NCI-H748 treated with DMSO at 0.1 percent for 48 hours (cell line): ENCODE measurements at places on chromosomes 2 and 18.

DNA sequence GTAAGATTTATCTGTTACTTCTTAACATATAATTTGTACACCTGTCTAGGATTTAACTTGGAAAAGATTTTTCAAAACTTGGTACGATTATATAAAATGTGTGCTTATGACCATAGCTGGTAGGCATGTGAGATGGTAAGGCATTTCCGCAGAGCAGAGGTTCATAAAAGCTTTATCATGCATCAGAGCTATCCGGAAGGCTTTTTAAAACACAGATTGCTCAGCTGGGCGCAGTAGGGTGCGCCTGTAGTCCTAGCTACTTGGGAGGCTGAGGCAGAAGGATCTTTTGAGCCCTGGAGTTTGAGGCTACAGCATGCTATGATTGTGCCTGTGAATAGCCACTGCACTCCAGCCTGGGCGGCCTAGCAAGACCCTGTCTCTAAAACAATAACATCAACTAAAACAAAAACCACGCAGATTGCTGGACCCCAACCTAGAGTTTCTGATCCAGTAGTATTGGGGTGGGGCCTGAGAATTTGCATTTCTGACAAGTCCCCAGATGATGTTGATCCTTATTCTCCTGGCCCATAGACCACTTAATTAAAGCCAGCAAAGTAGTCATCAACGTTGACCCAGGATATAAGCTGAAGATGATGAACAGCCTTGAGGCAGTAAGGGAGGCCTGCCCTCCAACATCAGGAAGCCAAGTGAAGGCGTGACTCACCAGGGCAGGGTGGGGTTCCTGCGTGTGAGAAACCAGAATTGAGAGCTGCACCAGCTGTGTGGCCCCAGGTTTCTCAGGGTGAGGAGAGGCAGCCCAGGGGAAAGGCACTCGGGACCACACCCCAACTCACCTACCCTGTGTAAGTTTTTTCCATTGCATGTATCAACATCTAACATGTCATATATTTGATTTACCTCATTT is 21.6 kb upstream of the SLC20A1 start:
- no peak for DNase-seq

- DNase-seq = no peak
Measured at GRCh38 chr18:68604256-68604655, 110.7 kb downstream of the TMX3 start.

DNA sequence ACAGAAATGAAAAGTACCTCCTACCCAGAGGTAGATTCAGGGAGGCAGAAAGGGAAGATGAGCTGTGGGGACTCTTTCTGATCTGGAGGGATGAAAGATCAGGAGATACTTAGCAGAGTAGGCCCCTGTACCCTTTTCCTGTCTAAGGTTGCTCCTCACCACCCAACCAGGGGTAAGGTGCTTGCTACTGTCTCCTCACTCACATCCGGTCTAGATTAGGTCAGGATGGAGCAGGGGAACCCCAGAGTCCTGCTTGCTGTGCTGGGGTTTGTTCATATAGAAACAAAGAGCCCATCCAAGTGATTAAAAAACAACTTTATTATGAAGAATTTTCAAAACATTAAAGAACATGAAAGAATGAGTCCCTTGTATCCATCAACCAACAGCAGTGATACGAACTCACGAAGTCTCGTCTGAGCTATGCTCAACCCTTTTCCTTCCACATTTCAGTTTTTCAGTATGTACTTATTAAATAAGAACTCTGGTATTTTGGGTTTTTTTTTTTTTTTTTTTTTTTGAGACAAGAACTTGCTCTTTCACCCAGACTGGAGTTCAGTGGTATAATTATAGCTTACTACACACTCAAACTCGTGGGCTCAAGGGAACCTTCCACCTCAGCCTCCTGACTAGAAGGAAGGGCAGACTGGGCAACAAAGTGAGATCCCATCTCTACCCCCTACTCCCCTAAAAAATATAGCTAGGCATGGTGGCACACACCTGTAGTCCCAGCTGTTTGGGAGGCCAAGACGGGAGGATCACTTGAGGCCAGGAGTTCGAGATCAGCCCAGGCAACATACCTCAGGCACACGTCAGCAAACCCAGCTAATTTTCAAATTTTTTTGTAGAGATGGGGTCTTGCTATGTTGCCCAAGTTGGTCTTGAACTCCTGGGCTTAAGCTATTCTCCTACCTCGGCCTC is 28.5 kb upstream of the MCFD2 start:
- no peak for DNase-seq

DNA sequence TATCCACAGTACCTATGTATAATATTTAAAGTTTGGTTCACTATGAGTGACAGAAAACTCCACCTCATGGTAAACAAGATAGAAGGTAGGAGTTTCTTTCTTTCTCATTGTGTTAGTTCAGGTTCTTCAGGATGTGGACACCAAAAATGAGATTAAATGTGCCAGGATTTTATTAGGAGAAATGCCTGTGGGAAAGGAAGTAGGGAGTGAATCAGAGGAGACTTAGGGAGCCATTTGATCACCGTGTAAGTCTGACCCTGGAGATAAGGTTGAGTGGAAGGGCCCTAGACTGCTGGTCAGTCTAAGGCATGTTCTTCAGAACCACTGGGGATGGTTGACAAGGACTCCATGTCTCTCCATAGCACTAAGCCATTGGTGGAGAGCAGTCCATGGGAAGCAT is 8.1 kb downstream of the AOX1 start:
- no peak for DNase-seq

DNA sequence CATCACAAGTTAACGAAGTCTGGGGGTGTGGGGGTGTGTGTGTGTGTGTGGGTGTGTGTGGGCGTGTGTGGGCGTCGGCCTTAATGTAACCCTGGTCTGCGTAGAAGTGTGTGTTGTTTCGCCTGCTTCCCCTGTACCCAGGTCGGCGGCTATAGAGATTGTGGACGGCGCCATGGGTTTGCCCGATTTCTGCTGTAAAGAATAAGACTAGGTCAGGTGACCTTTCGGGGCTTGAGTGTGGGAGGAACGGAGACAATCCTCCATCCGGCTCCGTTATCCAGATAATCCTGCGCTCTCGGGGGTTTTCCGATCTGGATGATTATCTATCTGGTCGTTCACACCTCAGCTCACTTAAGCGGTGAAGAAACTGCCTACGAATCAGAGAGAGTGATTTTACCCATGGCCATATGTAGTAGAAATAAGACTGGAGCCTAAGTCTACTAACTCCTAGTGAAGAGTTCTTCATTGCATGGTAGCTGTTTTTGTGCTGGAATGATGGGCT is 543 bp downstream of the HADHB start:
- no peak for DNase-seq

DNA sequence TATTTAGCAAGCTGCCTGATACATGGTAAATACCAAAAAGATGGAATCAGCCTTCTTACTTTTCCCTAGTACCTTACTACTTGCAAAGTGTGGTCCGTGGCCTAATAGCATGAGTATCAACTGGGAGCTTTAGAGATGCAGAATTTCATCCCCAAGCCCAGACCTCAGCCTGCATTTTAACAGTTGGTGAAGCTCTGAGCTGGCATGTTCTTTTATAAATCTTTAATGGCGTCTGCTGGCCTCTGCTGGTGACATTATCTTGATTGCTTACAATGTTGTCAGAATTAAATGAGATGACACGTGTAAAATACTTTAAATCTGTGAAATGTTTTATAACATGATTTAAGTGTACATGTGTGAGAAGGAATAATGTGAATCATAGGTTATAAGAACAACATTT is 115.1 kb upstream of the NOSTRIN start:
- DNase-seq = no peak

- no peak for DNase-seq
Measured at GRCh38 chr2:9656270-9656766, 25.5 kb upstream of the YWHAQ start.

GRCh38 chr18:75269696-75270095 is 59.1 kb downstream of the TSHZ1 start:
- no peak for DNase-seq

GRCh38 chr2:16251511-16252225 is 311.3 kb downstream of the MYCN start:
- no peak for DNase-seq

GRCh38 chr2:218289639-218290315 is 2.5 kb downstream of the TMBIM1 start:
- DNase-seq = no peak

DNA sequence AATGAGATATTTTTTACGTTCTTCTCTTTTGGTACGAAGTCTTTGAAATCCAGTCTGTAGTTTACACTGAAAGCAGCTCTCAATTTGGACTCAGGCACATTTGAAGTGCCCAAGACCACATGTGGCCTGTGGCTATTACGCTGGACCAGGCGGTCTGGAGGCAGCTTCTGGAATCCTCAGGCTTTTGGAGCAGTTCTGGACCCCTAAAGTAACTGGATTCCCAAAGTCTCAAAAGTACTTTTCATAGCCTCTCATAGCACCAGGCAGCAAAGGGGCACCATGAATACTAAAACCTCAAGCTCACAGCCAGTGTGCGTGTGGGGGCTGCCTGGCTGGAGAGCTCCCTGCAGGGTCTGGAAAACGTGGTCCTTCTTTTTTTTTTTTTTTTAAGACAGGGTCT is 119.0 kb downstream of the SMAD7 start:
- DNase-seq = no peak

DNA sequence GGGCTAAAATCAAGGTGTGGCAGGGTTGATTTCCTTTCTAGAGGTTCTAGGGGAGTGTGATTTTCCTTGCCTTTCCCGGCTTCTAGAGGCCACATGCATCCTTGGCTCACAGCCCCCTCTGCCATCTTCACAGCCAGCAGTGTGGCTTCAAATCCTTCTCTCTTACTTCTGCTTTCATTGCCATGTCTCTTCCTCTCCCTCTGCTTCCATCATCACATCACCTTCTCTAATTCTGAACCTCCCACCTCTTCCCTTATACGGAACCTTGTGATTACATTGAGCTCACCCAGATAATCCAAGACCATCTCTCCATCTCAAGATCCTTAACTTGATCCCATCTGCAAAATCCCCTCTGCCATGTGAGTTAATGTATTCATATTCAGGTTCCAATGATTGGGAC is 56.2 kb upstream of the RMDN2 start:
- DNase-seq = no peak

- DNase-seq = no peak
Measured at GRCh38 chr2:54042897-54043620, 72.3 kb upstream of the PSME4 start.

GRCh38 chr18:35030277-35030989 is 10.8 kb upstream of the MAPRE2 start:
- no peak for DNase-seq

- no peak for DNase-seq
Measured at GRCh38 chr2:186570604-186571003, 19.3 kb upstream of the ITGAV start.

GRCh38 chr2:10777842-10778723 is 34.5 kb downstream of the PDIA6 start:
- no peak for DNase-seq

DNA sequence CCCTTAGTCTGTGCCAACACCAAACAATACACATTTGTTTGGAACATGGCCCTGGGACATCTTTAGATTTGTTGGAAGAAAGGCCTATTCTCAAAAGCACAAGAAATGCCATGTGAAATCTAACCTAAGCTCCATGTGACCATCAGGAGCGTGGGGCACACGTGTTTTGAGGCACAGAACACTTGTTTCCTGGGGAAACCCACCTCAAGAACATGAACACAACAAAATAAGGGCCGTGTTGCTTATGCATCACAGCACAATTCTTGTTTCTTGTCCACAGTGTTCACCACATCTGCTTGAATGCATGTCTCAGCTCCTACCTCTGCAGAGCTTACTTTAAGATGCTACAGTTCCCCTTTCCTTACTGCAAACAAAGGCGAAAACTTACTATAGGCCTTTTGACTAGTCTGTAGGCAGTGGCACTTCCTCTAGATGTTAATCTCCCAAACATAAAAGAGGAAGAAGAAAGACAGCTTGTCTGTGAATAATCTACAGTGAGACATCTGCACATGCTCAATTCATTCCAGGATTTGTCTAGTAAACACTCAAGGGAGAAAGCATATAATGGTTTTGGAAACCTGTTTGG is 165.0 kb downstream of the ANKRD44 start:
- peak; percentile 37 for DNase-seq

DNA sequence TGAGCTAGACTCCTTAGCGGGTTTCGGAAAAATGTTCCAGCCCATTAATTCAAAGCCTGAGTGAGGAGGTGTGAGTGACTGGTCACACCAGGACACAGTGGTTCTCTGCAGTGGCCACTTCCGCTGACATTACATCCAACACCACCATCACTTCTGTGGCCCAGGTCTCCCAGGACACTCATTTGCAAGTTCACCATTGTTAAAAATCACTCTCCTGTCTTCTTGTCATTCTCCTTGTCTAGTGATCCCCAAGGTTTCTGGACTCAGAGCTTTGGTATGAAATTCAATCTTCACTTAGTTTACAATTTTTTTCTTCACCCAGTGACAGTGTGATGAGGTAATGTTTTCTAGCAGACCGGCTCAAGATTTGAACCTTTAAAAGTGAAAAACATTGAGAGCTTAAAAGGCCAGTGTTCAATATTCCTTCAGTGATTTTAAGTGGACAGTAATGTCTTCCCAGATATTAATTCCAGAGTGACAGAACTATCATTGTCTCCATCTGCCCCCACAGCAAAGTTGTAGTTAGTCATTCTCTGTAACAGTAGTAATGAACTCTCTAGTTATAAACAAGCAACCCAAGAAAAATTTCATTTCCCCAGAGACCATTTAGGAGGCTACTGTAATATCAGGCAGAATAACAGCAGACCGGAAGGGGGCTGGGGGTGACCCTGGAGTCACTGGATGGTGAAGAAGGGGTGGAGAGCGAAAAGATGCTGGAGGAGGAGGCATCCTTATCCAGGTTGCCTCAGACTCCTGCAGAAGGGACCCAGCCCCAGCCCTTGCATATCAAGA is 164.9 kb downstream of the GFPT1 start:
- DNase-seq = no peak

DNA sequence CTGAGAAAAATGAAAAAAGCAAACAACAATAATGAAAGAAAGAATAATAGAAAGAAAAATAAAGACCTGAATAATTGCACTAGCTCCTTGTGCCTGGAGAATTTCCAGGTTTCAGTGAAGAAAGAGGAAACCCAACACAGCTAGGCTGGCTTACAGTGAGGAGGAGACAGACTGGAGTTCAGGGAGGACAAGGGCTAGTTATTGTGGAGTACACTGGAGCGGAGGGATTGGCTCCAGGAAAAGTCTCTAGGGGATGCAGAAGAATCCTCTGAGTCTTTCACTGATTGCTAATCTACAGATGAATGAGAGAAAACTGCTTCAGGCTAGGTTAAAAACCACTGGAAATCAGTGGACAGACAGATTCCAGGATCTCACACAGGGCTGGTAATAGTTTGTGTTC is 163.6 kb upstream of the RBMS1 start:
- no peak for DNase-seq

DNA sequence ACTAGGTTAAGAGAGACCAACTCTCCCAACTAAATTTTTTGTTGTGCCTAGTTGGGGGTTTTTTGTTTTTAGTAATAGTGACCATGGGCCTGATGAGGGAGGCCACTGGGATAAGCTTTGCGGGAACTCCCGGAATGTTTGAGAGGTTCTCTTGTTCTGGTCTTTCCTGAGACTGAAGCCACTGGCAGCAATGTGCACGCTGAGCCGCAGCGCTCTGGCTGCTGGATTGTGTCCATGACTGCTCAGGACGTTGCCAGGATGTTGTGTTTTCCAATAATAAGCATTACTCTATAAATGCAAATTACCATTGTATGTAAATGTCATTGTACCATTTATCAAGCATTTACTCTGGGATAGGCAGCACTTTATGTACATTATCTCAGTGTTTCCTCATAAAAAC is 126.1 kb downstream of the GALNT1 start:
- no peak for DNase-seq

GRCh38 chr2:100893392-100894104 is 73.6 kb downstream of the NPAS2 start:
- DNase-seq = no peak
